Activated CD4-positive, CD25-positive, alpha-beta regulatory T cell treated with anti-CD3 and anti-CD28 coated beads, Interleukin-2, amount 50 U/mL, for 24 hours (primary cell): ENCODE measurements at places on chromosomes 7 and 10.

DNA sequence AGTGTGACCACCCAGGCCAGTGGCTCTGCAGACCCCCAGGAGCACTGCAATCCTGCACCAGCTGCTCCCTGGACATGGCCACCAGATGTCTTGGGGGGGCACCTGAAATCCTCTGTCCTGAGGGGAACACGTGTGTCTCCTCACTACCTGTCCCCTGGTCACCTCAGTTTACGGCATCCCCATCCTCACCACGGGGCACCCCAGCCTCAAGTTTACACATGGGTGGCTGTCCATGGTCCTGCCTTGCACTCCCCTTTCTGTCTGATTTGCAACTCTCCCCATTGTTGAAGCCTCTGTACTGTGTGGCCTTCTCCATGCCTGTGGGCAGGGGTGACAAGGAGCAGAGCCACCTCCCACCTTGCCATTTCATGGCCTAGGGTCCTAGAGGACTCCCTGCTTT is 67.2 kb downstream of the RAMP3 start:
- no peak for ATAC-seq

GRCh38 chr10:29998142-29998808 is 61.1 kb downstream of the JCAD start:
- ATAC-seq, result peak; percentile 64

- ATAC-seq, result no peak
Observed at GRCh38 chr7:2896131-2896530, 52.0 kb upstream of the GNA12 start.

- ATAC-seq, result no peak
Observed at GRCh38 chr7:69719717-69720116, 121.4 kb downstream of the AUTS2 start.

- no peak for ATAC-seq
Observed at GRCh38 chr10:31479752-31480151, 160.7 kb downstream of the ZEB1 start.

- ATAC-seq, result no peak
Observed at GRCh38 chr7:94397722-94398121, 3.0 kb downstream of the COL1A2 start.

- no peak for ATAC-seq
Observed at GRCh38 chr7:128113839-128114238, 82.6 kb upstream of the LRRC4 start.

- ATAC-seq, result no peak
Observed at GRCh38 chr10:117261501-117261900, 20.6 kb downstream of the SLC18A2 start.

DNA sequence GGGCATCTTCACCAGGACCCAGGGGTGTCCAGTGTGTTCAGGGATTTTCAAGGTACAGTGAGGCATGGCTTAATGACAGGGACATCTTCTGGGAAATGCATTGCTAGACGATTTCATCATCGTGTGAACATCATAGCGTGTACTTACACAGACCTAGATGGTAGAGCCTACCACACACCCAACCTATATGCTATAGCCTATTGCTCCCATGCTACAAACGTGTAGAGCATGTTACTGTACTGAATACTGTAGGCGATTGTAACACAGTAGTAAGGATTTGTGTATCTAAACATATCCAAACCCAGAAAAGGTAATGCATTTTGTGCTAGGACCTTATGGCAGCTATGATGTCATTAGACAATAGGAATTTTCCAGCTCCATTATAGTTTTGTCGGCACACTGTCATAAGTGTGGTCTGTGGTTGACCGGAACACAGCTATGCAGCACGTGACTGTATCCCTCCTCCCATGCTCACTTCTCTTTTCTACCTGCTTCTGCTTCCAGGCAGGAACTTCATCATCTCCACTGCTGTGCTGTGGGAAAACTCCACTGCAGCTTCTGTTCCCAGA is 416.2 kb upstream of the NFE2L3 start:
- ATAC-seq, result no peak

DNA sequence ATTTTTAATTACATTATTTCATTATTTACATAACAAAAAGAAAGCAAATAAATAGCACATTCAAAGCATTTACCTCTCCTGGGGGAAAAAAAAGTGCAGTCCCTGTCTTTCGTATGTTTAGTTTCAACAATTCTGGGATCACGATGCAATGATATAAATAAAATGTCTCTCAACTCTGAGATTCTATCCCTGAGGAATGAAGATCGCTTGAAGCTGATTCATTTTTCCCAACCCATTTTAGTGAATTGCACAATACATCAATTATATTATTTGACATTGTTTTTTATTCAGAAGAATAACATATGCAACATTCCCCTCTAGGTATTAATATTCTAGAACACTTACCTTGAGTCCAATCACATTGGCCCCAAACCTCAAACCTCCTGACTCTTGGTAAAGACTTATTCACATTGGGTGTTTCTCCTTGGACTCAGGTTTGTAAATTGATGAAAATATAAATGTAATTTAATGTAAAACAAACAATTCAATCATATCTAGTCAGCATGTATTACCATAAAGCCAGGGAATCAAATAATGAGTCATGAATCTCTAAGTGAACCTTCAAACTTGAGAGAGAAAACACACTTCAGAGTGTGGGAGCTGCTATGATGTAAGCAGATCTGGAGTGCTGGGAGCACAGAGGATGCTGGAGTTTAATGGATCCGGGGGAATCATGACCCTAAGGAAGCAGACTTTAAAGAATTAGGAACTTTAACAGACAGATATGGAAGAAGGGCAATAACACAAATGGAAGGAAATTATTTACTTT is 5.3 kb upstream of the SCIN start:
- no peak for ATAC-seq

DNA sequence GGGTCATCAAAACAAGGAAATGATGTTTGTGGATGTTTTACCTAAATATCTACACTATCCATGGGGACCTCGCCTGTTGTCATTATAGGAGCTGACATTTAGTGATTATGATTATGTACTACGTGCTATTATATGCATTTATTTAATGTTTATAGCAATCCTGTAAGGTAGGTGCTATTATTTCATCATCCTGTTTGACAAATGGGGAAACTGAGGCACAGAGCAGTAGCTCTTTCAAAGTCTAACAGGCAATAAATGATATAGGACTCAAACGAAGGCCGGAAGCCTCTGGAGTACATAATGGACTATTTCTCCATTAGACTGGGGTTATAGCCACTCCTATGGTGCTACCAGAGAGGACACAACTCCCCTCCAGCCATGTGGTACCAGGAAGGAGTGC is 60.6 kb upstream of the KDM7A start:
- no peak for ATAC-seq

DNA sequence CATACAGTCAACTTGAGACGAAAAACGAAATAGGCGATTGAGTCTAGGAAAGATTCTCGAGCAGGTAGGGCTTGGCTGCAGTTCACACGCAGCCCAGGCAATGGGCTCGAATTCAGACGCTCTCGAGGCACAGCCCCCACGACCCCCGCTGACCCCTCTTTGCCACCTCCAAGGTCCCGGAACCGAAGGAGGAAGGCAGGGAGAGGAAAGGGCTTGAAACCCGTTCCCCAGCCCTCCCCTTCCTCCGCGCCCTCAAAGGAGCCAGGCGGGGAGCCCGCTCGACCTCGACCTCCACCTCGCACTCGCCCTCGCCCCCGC is 441 bp downstream of the CCDC186 start:
- ATAC-seq, result no peak

- peak; percentile 9 for ATAC-seq
Observed at GRCh38 chr10:21993360-21994001, 10.0 kb downstream of the DNAJC1 start.

DNA sequence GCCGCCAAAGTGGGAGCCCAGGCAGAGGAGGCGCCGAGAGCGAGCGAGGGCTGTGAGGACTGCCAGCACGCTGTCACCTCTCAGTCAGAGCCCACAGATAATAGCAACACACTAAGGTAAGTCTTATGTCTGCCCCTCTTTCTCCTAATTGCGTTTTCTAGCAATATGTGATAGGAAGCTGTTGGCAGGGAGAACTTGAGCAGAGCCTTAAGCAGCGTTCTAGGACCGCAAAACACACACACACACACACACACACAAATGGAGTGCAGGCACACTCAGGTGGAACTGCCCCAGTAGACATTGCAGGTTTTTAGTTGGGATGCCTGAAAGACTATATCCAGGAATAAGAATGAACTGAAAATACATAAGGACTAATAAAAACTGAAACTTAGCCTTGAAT is 1188.5 kb downstream of the NXPH1 start:
- no peak for ATAC-seq
